ENCODE measurements at places on chromosomes 12 and 14.

DNA sequence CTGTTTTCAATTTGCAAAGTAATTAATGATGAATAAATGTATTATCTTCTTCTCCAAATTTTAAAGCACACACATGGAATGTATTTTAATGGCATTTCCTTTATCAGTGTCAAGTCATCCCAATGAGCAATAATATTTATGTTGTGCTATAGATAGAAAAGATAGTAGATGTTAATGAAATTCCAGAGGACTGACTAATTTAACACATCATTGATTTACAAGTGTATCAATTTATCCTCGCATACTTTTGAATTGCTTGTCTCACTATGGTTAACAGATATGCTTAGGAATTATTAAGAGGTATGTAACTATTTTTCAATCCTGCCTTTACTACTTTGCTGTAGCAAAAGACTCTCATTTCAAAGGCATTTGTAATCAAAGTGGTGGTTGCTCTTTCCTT is 842.9 kb downstream of the SLC6A15 start:
- DNase-seq: no peak

- no peak for DNase-seq
These were observed 42.7 kb downstream of the CDC42BPB start for GRCh38 chr14:103014466-103015228.

- peak; percentile 82 for DNase-seq
These were observed 157.3 kb upstream of the NOS1 start for GRCh38 chr12:117518594-117519270.

GRCh38 chr14:33837943-33838683 is 112.8 kb downstream of the EGLN3 start:
- no peak for DNase-seq

- no peak for DNase-seq
These were observed 69.7 kb downstream of the TTC9 start for GRCh38 chr14:70711451-70711850.

- no peak for DNase-seq
These were observed 71.1 kb downstream of the AVPR1A start for GRCh38 chr12:63079791-63080502.

DNA sequence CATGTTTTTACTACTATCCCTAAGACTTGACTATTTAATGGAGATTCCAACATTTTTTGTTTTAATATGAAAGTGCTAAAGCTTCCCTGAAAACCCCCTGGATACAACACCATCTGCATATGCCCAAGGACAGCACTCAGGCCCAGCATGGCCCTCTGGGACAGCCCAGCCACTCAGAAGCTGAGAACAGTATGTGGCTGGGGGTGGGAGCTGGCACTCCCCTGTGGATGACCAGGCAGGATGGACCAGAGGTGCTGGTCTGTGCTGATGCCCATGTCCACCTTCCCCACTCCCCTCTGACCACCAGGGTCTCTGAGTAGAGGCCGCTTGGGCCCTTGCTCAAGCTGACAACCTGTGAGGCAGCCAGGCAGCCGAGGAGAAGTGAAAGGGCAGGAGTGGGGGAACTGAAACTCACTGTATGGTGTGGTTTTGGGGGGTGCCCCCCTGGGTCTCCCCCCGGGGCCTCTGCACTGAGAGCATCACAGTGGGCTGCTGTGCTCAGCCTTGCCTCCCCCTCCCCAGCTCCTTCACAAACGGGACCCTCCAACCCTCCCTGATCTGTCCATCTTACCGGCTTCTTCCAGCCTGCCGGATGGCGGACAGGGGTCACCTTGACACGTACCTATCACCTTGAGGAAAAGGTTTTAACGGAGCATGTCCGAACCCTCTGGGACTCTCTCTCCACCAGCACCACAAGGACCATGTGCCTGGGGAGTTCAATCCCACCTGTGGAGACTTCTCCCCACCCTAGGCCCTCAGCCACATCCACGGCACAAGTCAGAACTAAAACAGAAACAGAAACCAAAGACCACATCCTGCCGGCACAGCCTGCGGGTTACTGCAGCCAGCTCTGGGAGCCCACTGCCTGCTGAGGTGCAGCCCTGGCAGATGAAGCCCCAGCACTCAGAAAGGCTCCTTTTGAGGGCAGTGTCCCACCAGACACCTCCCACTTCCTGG is at the start of gene TMEM229B:
Gene TMEM229B, minus strand, starts transcription at position 785 of the 957 bp plus-strand sequence. CDS start 14,798 bp downstream, outside the sequence.
- no peak for DNase-seq

GRCh38 chr12:95198914-95199313 is 18.4 kb downstream of the FGD6 start:
- no peak for DNase-seq

- peak; percentile 62 for DNase-seq
These were observed 84.3 kb downstream of the TMEM30B start for GRCh38 chr14:61196792-61197191.

DNA sequence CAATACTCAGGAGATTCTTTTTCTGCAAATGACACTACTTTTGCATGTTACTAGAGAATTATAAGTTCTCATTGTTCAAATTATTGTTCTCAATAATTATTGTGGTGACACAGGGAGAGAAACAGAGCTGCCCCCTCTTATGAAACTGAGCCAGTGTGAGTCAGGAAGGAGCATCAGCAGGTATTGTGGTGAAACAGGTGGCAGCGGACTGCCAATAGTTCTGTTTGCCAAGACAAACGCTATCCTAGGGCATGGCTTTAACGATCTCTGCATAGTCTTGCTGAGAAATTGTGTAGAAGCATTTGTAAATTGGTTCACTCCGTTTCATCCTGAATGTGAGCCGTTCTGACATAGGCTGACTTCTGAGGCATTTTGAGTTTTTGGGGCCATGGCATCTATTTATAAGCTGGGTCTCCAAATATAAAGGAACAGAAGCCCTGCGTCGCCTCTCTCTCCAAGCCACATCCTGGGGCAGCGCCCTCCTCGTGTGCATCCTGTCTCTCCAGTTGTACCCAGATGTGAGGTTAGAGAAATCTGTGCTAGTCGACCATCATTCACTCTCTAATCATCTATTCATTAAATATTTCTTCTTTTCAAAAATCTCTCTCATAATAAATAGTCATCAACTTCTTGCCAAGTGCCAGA is 15.8 kb upstream of the PPP4R4 start:
- DNase-seq: peak; percentile 38

DNA sequence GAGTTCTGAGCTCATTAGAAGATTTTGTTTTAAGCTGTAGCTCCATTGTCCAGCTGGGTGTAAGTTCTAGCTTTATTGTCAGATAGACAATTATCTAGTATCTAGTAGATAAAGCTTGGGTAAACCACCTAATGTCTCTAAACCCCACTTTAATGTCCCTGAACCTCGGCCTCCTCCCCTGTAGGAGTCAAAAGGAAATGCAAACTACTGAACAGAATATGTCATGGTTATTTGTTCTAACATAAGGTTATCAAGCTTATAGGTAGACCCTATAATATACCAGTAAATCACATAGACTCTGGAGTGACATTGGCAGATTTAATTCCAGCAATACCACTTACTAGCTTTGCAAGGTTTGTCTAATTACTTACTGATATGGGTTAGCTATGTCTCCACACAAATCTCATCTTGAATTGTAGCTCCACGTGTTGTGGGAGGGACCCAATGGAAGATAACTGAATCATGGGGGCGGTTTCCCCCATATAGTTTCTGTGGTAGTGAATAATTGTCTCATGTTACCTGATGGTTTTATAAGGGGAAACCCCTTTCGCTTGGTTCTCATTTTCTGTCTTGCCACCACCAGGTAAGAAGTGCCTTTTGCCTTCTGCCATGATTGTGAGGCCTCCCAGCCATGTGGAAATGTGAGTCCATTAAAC is 29.4 kb downstream of the BCAT1 start:
- DNase-seq: no peak

- DNase-seq: no peak
These were observed 28.0 kb downstream of the SLC15A4 start for GRCh38 chr12:128795530-128796361.

- DNase-seq: no peak
These were observed 12.5 kb upstream of the CIPC start for GRCh38 chr14:77085538-77085937.

- DNase-seq: no peak
These were observed 72.7 kb downstream of the DYRK2 start for GRCh38 chr12:67721248-67721647.

GRCh38 chr14:24435998-24436354 is 6.2 kb downstream of the KHNYN start:
- no peak for DNase-seq

GRCh38 chr12:85155791-85156190 is 119.6 kb downstream of the LRRIQ1 start:
- DNase-seq: peak; percentile 55

GRCh38 chr12:113252494-113252893 is 31.2 kb downstream of the TPCN1 start:
- DNase-seq: no peak

- no peak for DNase-seq
These were observed 144.1 kb upstream of the BTG1 start for GRCh38 chr12:92289629-92290349.

GRCh38 chr12:73947326-73948026 is 590.2 kb upstream of the ATXN7L3B start:
- DNase-seq: no peak

GRCh38 chr12:124636138-124636978 is 68.9 kb upstream of the NCOR2 start:
- peak; percentile 48 for DNase-seq

GRCh38 chr14:83975841-83976770 is 1553.8 kb upstream of the FLRT2 start:
- DNase-seq: no peak

- DNase-seq: no peak
These were observed 143.4 kb upstream of the CDKN3 start for GRCh38 chr14:54253195-54253947.

DNA sequence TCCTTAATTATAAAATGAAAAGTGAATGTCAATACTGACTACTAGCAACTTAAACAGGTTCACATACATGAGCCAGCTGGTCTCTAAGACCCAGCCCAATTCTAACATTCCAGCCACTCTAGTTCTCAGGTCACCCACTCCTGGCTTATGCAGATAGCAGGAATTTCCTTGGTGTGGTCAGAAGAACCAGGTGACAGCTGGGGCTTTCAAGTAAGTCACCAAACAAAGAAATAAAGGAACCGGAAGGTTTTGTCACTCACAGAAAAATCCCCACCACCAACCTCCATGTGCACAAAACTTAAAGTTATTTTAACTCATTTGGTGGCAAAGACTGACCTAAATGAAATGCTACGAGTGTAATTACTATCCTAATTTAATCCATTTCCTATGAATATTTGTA is 129.6 kb upstream of the CDKN3 start:
- no peak for DNase-seq

GRCh38 chr12:82698708-82699564 is 12.2 kb downstream of the TMTC2 start:
- no peak for DNase-seq

DNA sequence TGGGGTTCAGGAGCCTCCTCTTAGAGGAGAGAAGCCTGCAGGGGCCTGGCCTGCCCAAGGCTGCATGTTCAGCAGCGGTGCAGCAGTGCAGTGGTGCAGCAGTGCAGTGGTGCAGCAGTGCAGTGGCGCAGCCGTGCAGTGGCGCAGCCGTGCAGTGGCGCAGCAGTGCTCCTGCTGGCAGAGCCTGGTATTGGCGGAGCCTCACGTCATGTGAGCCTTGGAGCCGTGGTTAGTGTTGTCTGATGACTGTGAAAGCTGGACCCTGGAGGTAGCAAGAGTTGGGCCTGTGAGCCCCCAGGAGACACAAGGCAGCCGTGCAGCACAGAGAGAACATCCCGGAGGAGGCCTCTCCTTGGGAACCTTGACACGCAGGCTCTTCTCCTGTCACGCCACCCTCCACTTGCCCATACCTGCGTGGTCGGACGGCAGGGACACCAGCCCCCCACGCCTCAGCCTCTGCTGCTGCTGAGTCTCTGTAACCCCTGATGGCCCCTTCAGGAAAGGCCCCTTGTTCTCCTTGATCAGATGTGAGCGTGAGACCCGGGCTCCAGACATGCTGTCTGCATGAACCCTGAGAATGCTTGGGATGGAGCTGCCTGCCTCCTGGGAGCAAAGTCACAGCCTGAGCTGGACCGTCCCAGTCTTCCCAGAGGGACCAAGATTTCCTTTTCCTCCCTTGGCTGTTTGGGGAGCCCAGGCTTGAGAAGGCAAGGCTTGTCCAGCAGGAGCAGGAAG is 193.7 kb downstream of the KIF26A start:
- no peak for DNase-seq

- peak; percentile 30 for DNase-seq
These were observed at the start of gene DACT1 for GRCh38 chr14:58637391-58638230. TSS of gene DACT1 (plus strand) at chr14:58637962. CDS start at chr14:58638203, 241 bp downstream.

- no peak for DNase-seq
These were observed 1.1 kb downstream of the NOC4L start for GRCh38 chr12:132145334-132145733.

GRCh38 chr12:108764540-108765288 is 33.4 kb upstream of the CORO1C start:
- no peak for DNase-seq

GRCh38 chr12:57547288-57548012 is 458 bp upstream of the DCTN2 start:
- no peak for DNase-seq

- DNase-seq: no peak
These were observed 167.1 kb downstream of the CHST11 start for GRCh38 chr12:104623883-104624282.

DNA sequence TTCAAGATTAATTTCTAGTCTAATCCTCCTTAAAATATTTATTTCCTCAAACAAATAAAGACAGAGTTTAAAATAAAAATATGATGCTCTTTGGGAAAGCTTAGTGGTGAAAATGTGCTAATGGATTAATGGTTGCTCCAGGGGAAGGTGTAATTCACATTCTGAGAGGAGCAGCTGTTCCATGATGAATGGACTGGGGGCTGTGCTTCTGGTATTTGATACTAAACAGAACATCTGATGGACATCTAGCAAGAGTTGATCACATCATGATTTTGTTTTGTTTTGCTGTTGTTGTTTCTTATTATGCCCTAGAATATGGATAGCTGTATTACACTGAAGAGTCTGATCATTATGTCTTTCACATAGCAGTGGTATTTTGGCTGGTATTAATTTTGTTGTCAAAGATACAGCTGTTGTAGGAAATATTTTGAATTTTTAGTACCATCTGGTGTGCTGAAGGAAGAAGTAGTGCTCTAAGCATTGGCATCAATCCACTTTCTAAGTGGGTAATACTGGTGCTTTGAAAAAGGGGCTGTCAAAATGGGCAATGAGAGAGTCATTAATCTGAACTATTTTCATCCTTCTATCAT is 296.4 kb downstream of the ADAMTS20 start:
- DNase-seq: no peak

GRCh38 chr12:95368931-95369330 is 105.0 kb upstream of the METAP2 start:
- no peak for DNase-seq

GRCh38 chr12:107929436-107929835 is 154.9 kb downstream of the ASCL4 start:
- peak; percentile 37 for DNase-seq

- peak; percentile 44 for DNase-seq
These were observed 3.8 kb downstream of the GXYLT1 start for GRCh38 chr12:42140901-42141300.

DNA sequence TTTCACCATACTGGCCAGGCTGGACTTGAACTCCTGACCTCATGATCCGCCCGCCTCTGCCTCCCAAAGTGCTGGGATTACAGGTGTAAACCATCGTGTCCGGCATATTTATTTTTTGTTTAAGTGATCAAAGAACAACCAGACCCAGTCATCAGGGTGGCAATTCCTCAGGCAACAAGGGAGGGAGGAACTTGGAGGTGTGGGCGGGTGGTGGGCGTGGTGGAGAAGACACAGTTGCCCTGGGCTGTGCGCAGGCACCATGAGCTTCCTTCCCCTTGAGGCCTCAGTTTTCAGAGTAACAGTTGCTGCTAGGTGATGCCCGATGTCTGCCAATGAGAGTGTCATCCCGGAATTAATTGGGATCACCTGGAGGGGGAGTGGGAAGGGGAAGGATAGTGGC is 191.7 kb downstream of the ALG10 start:
- no peak for DNase-seq

- DNase-seq: no peak
These were observed 173.5 kb downstream of the PLCZ1 start for GRCh38 chr12:18564306-18564705.

- peak; percentile 32 for DNase-seq
These were observed 22.8 kb upstream of the IGF1 start for GRCh38 chr12:102503056-102503681.
